MV-4-11 (cell line): ENCODE measurements at places on chromosomes 4 and X.

DNA sequence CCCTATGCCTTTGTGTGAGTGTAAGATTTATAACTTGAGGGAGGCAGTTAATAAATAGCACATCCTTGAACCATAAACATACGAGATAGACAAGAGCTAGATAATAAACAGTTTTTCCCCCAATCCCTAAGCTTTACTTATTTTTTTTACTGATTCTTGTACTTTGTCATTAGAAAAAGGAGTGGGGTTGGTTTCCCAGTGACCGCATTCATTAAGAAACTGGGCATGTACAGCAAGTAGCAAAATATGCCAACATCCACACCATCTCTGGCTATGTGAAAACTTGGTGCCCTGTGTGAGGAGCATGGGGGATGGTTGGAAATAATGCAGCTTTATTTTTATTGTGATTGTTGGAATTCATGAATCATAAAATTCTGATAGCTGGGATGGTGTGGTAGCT is 176.2 kb downstream of the CBR4 start:
- no peak for DNase-seq

GRCh38 chr4:141347684-141348083 is 127.0 kb downstream of the ZNF330 start:
- no peak for DNase-seq

- DNase-seq = no peak
These were observed 319 bp upstream of the MAGEH1 start for GRCh38 chrX:55451626-55451989.

DNA sequence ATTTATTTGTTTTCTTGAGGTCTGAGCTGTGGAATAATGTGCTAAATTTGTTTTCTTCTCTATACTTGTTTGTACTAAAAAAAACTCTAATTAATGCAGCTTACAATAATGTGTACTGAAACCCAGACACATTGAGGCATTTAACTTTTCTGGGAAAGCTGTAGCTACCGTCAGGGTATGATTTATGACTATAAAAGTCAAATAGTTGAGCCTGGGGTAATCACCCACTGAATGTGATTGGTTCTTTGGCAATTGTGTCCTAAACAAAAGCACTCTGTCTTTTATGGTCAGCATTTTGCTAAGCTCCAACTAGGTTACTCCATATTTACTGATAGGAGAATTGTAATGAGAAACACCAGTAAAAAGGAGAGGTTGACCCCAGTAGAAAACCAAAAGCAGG is 65.9 kb upstream of the CBLL2 start:
- DNase-seq = no peak

GRCh38 chrX:32847921-32848320 is 363.4 kb downstream of the DMD start:
- no peak for DNase-seq

DNA sequence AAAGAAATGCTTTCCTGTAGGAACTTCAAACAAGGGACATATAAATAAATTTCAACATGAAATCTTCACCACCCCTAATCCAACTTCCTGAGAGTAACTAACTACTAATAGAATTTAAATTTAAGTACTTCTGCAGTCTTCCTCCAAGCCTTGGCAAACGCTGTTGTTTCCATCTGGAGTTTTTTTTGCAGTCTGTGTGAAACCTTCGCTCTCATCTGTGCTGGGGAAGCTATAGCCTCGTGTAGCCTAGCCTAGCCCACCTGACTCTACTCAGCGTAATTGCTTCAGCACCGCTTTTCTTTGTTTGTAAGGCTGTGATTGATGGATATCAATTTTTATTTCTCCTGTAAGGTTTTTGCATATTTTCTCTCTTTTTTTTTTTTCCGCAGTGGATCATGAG is 30.9 kb downstream of the STOX2 start:
- DNase-seq = no peak

- DNase-seq = no peak
These were observed 72.9 kb downstream of the CLDN34 start for GRCh38 chrX:10039821-10040793.

- peak; percentile 21 for DNase-seq
These were observed 64.4 kb downstream of the DLG3 start for GRCh38 chrX:70509078-70509477.

DNA sequence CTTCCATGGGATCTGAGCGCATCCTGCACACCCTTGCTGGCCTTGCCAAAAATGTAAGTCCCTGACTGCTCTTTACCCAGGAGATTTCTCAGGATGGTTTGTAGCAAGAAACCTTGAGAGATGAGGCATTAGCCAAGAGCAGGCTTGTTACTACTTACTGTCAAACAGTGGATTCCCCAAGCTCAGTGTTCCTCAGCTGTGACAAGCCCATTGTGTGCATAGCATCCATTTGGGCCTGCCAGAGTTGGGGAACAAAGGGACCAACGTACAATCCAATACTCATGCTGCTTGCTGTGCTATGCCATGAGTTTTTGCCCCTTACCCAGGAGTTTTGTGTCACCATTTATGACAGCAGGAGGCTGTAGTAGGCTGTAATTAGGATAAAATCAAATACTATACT is 267.6 kb downstream of the TENM3 start:
- DNase-seq = no peak

DNA sequence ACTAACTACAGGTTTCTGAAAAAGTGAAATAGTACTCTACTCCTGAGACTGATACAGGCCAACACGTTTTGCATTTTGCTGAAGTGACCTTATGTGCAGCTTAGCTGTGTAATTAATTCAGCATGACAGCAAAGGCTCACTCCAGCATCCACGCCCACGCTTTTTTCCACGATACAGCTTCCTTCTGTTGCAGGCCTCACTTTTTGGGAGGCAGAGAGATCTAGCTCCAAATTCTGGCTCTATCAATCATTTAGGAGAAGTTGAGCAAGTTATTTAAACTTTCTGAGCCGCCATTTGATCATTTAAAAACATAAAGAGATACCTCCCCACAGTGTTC is 160.3 kb downstream of the AFAP1 start:
- no peak for DNase-seq

GRCh38 chr4:76696109-76696508 is 201.8 kb downstream of the SOWAHB start:
- no peak for DNase-seq

DNA sequence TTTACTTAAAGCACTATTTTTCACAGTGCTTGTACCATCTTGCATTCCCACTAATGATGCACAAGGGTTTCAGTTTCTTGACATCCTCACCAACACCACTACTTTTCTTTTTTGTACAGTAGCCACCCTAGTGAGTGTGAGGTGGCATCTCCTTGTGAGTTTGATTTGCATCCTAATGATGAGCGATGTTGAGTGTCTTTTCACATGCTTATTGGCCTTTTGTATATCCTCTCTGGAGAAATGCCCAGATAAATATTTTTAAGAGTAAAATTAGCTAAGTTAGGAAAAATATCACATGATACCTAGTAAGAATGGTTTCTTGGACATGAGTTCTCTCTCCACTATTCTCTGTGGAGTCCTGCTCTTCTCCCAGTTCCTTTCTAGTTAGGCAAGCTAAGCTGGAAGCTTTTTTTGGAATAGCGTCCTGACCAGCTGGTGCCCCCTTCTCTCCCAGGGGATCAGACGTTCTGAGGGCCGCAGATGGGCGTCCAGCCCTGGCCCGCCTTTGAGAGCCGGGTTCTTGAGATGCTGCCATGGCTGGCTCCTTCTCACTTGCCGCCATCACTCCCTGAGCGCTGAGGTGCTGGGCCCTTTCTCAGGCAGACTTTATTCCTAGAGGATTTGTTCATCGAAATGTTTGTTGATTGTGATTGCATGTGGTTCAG is 132.1 kb downstream of the ARHGAP10 start:
- no peak for DNase-seq

DNA sequence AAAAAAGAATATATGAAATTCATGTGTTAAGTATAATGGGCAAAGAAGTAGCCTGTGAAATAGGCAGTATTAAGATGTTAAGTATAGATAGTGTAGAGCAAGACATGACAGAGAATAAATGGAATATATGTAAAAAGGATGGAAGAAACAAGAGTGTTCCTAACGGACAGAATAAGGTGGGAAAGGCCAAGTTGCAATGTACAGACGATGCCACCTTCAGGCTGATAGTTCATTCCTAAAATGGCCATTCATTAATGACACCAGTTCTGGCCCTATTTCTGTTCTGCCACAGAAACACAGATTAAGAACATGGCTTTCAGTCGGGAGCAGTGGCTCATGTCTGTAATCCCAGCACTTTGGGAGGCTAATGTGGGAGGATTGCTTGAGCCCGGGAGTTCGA is 4.4 kb upstream of the FAM184B start:
- no peak for DNase-seq

- no peak for DNase-seq
These were observed 21.1 kb downstream of the RASSF6 start for GRCh38 chr4:73599182-73599581.

DNA sequence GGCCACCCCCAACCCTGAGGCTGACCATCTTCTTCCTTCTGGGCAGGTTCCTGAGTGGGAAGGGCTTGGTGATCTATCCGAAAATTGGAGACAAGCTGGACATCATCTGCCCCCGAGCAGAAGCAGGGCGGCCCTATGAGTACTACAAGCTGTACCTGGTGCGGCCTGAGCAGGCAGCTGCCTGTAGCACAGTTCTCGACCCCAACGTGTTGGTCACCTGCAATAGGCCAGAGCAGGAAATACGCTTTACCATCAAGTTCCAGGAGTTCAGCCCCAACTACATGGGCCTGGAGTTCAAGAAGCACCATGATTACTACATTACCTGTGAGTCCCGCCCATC is 9.7 kb downstream of the EFNB1 start:
- no peak for DNase-seq

- DNase-seq = no peak
These were observed 110.4 kb upstream of the RXFP1 start for GRCh38 chr4:158411269-158411668.

DNA sequence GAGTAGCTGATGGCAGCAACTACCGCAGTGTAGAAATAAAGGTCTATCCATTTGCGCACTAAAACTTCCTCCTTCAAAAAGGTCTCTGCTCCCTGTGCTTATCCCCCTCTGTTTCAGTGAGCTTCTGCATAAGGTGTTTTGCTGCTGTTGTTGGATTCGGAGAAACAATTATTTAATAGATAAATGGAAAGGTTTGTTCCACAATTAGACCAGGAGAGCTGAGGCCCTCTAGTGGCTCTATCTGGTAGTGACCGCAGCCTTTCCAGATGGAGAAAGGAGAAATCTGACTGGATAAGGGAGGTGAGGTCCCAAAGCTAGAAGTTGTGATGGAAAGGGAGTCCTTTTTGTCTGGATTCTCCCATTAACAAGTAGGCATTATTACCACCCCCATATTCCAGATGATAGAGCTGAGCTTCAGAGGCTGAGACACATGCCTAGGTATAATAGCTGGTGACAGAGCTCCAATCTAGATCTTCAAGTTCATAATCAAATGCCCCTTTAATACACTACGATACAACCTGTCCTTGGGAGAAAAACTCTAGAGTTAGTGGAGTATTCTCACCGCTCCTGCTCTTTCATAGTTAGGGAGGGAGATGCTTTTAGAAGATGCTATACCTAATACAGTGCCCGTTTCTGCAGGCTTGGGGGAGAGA is 5.1 kb upstream of the GABRQ start:
- no peak for DNase-seq

DNA sequence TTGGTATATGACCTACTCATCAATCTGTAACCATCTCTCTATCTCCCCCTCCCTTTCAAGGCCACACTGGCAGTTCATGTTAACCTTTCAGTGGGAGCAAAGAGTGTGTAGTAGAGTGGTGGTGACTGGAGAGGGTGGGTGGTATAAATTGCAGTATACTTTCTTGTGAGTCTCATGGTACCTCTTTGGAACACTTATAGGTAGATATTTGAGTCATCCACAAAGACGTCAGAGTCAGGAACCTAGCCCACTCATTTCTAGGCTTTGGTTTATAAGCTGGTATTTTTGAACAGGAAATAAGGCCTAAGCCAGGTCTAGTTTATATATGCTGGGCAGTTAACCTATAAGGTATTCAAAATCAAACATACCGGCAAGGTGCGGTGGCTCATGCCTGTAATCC is 36.3 kb downstream of the RLIM start:
- no peak for DNase-seq

DNA sequence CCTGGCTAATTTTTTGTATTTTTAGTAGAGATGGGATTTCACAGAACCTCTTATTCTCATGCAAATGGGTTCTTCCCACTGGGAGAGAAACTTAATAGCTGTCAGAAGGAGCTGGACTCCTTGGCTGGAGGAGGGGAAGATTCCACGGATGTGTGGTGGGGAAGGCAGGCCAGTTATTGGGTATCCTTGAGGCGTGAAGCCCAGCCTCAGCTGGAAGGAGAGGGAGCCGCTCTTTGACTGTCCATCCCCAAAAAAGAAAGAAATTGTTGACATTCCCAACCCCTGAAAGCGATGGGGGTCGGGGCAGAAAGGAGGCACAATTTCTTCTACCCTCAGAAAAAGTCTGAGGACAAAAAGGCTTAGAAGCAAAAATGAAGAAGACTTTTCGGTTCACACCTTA is 983.1 kb upstream of the PABPC4L start:
- DNase-seq = no peak

DNA sequence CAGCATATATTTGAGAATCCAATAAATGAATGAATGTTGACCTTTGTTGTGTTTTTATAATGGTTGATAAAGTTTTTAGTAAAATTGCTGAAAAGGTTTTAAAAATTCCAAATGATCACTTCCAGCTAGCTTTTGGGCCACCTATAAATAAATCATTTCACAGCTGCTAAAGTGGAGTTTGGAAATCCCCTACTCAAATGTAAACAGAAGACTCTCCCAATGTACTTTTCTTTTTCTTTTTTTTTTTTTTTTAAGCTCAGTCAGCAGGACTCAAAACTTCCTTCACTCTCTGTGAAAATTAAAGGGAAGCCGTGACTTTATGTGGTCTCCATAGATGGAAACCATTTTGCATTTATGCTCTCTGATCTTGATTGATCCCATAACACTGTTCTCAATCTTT is 45.2 kb downstream of the CXCL13 start:
- no peak for DNase-seq

DNA sequence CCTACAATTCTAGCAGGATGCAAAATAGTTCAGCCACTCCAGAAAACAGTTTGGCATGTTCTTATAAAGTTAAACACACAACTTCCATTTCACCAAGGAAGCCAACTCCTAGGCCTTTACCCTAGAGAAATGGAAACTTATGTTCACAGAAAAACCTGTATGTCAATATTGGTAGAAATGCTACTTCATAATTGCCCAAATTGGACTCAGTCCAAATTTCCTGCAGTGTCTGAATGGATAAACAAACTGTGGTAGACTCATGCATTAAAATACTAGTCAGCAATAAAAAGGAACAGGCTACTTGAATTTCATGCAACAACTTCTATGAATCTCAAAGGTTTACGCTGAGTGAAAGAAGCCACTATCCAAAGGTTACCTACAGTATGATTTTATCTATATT is 1738.8 kb upstream of the IGFBP7 start:
- no peak for DNase-seq

DNA sequence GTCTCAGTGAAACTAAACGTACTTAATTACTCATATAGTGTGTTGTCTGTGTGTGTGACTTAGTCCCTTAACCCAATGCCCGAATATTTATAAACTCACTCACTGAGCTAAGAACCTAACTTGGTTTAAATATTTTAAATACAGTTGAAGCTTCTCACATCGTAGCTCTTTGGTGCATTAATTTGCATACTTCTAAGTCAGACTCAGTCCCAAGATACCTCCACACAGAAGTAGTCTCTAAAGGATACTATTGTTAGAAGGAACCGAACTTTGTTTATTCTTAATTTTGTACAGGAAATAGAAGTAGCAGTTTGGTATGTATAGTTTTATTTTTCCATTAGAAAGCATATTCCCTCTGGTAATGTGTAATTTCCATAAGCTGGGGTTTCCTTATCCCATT is 54.0 kb upstream of the NKAP start:
- no peak for DNase-seq

GRCh38 chrX:52263417-52263816 is 78.7 kb downstream of the MAGED4 start:
- DNase-seq = no peak
